ENCODE measurements at places on chromosomes 1 and 21.

GRCh38 chr1:117818456-117818855 is 111.0 kb downstream of the GDAP2 start:
- DNase-seq = peak; percentile 58

GRCh38 chr1:23936481-23937176 is 23.0 kb upstream of the PNRC2 start:
- DNase-seq = peak; percentile 42

DNA sequence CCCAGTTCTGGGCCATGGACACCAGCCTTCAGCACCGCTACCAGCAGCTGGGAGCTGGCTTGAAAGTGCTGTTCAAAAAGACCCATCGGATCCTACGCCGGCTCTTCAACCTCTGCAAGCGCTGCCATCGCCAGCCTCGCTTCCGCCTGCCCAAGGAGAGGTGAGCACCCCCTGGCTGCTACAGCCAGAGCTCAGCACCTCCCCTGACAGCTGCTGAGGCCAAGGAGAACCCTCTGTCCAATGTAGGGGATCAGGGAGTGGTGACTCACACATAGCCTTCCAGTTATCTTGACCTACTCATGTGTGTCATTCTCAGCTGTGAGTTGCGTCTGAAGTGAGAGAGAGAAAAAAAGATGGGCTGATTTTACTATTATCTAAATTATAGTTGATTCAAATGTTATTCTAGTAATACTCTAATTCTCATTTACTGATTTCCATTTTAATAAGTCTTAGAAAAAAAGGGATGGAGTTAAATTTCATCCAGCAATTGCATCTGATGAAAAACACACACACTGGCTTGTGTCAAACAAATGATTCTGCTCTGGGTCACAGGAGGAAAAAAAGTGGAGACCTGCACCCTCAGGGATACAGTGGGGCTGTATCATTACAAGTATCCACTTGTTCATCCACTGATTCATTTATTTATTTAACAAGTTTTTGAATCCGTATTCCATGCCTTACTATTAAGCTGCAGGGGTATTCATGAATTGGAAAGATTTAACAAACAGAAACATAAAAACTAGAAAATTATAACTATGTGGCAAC is 108.0 kb downstream of the BRINP2 start:
- no peak for DNase-seq

- no peak for DNase-seq
Measured at GRCh38 chr1:54624466-54625464, 1.4 kb upstream of the FAM151A start.

- DNase-seq = peak; percentile 15
Measured at GRCh38 chr1:54016343-54017282, 1.4 kb downstream of the LDLRAD1 start.

DNA sequence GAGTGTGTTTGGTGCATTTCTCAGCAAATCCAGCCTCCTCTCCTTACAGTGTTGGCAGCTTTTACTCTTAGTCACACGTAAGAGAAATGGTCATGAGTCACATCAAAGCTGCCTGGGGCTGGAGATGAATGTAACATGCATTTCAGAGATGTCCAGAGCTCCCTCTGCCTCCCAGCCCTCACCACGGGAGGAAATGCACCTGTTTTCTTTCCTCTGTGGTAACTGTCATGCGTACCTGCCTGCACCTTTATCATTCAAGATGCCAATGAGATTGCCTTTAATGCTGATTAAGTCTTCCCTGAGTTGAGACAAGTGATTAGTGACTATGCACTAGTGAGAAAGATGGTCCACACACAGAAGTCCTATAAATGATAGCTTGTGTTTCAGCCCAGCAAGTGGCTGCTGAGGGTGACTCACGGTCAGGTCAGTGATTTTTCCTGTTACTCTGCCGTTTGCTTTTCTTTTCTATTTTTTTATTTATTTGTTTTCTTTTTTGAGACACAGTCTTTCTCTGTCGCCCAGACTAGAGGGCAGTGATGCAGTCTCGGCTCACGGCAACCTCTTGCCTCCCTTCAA is 277.3 kb upstream of the FMN2 start:
- peak; percentile 91 for DNase-seq

GRCh38 chr1:44242746-44243145 is 29.5 kb downstream of the DMAP1 start:
- no peak for DNase-seq

GRCh38 chr1:232057896-232058274 is 431.3 kb downstream of the DISC1 start:
- no peak for DNase-seq

DNA sequence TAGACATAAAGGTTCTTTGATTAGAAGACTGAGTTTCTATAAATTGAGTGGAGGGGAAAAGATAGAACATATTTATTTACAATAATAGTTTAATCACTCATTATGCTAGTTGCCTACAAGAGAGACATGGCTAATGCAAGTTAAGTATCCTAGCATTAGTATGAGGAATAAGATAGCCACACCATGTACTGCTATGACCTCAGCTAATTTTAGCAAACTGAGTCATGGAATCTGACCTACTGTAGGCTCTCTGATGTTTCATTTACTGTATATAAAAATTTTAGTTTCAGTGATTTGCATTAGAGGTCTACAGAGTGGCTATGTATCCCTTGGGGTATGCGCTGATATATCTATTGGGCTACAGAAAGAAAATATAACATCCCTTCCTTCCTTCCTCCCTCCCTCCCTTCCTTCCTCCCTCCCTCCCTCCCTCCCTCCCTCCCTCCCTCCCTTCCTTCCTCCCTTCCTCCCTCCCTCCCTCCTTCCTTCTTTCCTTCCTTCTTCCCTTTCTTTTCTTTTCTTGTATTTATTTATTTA is 5.8 kb downstream of the AGL start:
- peak; percentile 19 for DNase-seq

DNA sequence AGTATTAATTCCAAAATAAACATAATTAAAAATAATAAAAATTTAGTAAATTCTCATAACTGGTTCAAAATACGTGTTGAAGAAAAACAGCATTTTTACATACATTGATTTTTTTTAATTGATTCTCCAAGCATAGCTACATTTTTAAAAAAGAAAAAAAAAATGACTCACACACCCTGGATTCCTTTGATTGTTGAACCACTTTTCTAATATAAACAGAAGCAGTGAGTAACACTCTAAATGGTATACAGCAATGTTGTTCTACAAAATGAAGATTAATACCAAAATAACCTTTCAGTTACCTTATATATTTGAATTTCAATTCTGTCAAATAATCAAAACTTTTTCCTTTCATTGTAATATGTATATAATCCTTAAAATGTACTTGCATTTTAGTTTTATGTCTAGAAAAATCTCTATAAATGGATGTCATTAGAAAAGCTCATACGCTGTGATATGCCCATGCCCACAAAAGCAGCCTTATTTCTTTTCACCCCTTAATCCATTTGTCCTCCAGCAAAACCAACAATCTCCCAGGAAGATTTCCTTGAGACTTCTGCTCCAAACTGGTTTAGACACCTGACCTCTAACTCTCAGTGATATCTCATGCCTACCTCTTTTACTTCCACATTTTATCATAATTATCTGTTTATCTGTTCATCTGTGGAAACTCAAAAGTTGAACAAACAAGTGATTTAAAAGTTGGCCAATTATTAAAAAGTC is 246.4 kb upstream of the NR5A2 start:
- peak; percentile 47 for DNase-seq

- DNase-seq = no peak
Measured at GRCh38 chr1:213399695-213400094, 348.7 kb downstream of the RPS6KC1 start.

DNA sequence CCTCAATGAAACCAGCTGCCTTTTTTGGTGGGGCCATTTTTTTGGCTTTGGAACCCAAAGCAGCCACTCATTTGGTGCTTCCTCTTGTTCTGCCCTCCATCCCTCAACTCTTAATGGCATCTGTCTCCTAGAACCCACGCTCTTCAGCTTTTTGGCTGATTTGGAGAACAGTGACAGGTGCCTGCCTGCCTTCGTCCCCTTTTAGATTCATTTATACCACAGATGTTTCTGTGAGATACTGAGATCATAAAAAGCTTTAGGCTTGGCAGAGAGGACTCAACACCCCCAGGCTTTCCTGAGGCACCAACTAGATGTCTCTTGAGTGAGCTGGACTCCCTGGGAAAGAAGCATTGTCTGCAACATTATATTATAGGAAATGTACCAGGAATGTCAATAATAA is 20.4 kb upstream of the YTHDF2 start:
- DNase-seq = no peak

DNA sequence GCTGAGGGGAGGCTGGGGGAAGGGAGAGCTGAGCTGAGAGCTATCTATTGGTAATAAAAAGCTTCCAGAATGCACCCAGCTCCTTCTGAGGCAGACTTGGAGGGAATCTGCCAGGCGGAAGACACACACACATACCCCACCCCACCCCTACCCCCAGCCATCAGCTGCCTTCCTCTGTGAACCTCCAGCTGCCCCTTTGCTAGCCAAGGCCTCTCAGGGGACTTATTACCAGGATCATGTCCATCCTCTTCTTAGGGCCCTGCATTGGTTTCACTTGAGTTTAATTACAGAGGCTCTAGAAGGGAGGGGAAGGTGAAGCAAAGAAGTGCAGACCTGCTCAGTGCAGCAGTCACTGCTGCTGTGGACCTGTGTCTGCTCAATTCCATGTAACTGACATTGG is 156.4 kb downstream of the OMA1 start:
- no peak for DNase-seq

GRCh38 chr21:30434033-30434631 is 4.1 kb downstream of the KRTAP13-4 start:
- no peak for DNase-seq

GRCh38 chr1:160606611-160607010 is 27.3 kb upstream of the CD84 start:
- DNase-seq = no peak

- peak; percentile 13 for DNase-seq
Measured at GRCh38 chr1:227424159-227424680, 105.9 kb upstream of the CDC42BPA start.

DNA sequence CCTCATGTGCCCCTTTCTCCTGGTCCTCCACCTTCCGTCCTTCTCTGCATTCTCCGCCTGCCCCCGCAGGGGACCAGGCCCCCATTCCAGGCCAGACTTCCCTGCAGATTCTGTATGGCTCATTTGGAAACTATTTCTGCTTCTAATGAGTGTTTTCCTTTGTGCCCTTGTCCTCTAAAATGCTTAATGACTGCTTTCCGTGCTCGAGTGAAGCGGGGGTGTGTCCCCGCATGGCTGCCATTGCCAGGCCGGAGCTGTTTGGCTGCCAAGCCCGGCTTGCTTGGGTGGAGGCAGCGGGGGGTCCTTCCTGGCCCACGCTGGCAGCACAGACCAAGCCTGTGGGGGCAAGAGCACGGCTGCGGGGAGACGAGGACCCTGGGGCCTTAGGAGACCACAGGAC is 299.3 kb upstream of the VAMP3 start:
- DNase-seq = peak; percentile 80

GRCh38 chr1:240906477-240906876 is 294.5 kb upstream of the GREM2 start:
- DNase-seq = no peak

DNA sequence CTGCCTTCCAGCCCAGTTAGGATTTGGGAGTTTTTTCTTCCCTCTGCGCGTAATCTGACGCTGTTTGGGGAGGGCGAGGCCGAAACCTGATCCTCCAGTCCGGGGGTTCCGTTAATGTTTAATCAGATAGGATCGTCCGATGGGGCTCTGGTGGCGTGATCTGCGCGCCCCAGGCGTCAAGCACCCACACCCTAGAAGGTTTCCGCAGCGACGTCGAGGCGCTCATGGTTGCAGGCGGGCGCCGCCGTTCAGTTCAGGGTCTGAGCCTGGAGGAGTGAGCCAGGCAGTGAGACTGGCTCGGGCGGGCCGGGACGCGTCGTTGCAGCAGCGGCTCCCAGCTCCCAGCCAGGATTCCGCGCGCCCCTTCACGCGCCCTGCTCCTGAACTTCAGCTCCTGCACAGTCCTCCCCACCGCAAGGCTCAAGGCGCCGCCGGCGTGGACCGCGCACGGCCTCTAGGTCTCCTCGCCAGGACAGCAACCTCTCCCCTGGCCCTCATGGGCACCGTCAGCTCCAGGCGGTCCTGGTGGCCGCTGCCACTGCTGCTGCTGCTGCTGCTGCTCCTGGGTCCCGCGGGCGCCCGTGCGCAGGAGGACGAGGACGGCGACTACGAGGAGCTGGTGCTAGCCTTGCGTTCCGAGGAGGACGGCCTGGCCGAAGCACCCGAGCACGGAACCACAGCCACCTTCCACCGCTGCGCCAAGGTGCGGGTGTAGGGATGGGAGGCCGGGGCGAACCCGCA is at the start of gene PCSK9:
TSS of gene PCSK9 (plus strand) at position 207 of the 741 bp plus-strand sequence. CDS start at position 497, 290 bp downstream.
- DNase-seq = no peak

DNA sequence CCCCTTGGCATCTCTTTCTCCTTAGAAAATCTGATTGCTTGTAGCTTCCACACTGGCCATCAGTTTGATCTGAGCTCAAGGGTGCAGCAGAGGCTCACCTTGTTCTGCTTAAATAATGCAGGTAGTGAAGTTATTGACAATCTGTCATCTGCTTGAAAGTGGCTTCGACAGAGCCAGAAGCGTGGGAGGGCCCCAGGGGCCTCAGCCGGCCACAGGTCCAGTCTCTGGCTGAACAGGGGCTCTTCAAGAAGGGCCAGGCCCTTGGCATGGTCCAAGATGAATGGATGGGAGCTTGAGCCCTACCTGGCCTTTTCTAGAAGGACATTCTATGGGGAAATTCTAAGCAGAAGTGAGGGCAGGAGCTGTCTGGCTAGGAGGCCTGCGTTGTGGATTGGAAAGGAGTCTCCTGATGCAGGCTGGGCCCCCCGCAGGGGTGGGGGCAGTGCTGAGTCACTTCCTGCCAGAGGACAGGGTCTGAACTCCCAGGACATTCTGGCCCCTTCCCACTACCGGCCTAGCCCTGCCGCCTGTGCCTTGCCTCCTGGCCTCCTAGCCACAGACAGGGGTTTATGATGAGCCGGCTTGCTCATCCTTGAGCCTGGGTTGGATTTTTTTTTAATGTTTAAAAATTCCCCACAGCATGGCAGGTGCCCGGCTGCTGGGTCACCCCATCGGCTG is 162.3 kb upstream of the VAMP3 start:
- DNase-seq = no peak

DNA sequence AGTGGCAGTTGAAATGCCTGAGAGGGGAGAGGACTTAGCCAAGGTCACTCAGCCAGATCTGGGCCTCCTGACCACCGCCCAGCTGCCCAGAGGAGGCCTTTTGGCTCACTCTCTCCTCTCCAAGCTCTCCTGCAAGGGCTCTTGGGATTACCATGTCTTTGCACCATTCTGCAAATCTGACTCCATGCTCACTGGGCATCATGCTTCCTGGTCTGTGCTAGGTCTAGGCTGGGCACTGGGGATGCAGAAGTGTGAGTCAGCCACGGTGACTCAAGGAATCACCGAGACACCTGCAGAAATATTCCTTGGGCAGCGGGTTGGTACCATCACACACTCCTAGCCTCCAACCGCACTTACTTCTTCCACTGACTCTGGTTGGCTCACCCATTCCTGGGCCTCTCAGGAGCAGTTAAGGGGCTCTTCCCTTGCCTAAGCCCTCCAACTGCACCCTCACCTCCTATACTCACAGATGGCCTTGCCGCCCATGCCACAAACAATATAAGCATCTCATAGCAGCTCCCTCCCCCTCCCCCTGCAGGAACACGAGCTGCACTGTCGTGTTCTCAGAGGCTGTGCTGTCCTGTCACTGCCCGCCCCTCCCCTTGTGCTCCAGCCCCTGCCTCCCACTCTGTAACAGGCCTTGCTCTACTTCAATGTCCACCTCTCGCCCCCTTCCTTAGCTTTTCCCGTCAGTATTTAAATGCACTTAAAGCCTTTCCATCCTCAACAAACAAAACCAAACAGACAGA is 34.8 kb downstream of the CDCP2 start:
- no peak for DNase-seq
